ENCODE measurements at places on chromosomes 4 and X. TPM values are rescaled to one million over a fixed set of nuclear protein-coding genes. Genes with fewer than 3 reads are reported as not detected.

USP17L29 gene
- total RNA-seq = not detected

INTU gene
- 1.1 TPM for total RNA-seq

RS1 gene
- not detected for total RNA-seq

GBA3 gene
- not detected for total RNA-seq

MAP7D2 gene
- 0.91 TPM for total RNA-seq

PCSK1N gene
- 177 TPM for total RNA-seq

TMEM255A gene
- total RNA-seq = not detected

GRCh38 chrX:11672213-11672612, 6.5 kb upstream of the ARHGAP6 start:
- H3K36me3 ChIP-seq = no peaks in the 10 kb centered on the region
- H3K27ac ChIP-seq = no peak overlapping the region
- no peak overlapping the region for H3K4me3 ChIP-seq
- DNase-seq = no peak
- H3K4me1 ChIP-seq = no peaks in the 10 kb centered on the region

GRCh38 chrX:122241959-122242358, 942.1 kb upstream of the GRIA3 start:
- H3K27ac ChIP-seq = no peak overlapping the region
- no peak for DNase-seq
- H3K4me1 ChIP-seq = no peaks in the 10 kb centered on the region
- H3K27me3 ChIP-seq = no peaks in the 10 kb centered on the region
- H3K4me3 ChIP-seq = no peak overlapping the region

GRCh38 chr4:96524311-96524875, 684.5 kb downstream of the PDHA2 start:
- peak; percentile 4 for DNase-seq
- H3K4me3 ChIP-seq = no peak overlapping the region
- no peaks in the 10 kb centered on the region for H3K36me3 ChIP-seq
- no peaks in the 10 kb centered on the region for H3K27me3 ChIP-seq
- H3K4me1 ChIP-seq = no peaks in the 10 kb centered on the region

DNA sequence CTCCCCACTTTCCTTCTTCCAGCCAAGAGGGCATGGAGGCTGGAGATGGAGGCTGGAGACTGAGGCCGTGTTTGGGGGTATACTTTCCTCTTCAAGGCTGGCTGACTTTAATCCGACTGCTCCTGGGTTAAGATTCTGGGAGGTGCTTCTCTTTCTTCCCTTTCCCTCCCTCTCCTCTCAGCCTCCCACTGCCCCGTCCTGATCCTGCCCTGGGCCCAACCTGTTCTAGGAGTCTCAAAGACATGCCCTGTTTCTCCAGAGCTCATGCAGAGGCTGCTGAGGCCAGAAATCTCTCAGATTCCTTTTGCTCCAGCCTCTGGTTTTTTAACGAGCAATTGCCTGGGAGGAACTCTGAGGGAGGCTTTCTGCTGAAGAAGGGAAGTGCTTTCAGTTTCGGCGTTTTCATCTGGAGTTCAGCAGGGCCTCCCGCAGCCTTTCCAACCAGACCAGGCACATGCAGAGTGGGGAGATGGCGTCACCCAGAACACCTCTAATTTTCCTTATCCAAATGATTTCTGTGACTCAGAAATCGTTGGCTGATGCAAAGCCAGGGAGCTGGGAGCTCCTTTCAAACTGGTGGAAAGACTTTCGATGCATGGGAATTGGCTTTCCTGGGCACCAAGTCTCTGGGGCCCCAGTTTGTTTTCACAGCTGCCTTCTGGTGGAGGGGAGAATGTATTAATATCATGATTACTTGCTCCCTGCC, 34.5 kb upstream of the FAM9C start:
- H3K4me3 ChIP-seq = no peak overlapping the region
- H3K36me3 ChIP-seq = no peaks in the 10 kb centered on the region
- no peak for DNase-seq

- H3K4me3 ChIP-seq = no peak overlapping the region
- no peak for DNase-seq
- peaks cover 25% of the 10 kb centered on the region for H3K4me1 ChIP-seq
These were observed 49.5 kb upstream of the ENPP6 start for GRCh38 chr4:184267206-184267608.

DNA sequence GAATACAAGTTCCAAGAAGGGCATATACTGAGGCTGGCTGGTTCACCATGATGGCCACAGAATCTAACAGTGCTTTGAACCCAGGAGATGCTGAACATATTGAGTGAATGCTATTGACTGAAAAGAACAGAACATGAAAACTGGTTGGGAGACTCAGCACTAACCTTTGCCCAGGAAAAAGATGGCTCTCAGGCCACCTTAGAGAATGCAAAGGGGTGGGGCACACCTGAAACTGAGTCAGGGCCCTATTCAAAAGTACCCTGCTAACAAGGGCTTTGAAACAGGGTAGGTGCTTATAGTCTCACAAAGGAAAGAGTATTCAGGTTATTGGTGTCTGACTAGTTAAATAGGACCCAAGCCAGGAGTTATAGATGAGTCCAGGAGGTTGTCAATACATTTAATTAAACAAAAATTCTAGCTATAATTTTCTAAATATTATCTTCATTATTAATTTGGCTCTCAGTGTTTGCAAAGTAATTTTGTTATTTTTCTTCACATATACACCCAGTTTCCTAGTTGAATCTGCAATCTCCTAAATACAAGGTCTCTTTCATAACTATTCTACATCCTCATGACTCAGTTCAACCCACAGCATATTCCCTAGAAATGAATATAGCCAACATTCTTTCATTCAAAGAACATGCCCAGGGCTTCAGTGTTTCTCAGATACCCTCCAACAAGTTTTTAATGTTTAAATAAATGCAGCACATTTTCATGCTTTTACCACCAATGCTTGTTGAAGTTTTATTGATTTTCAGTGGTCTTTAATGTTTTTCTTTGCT, 144.2 kb upstream of the RAPGEF2 start:
- no peak for DNase-seq
- H3K4me3 ChIP-seq = no peak overlapping the region
- H3K4me1 ChIP-seq = no peaks in the 10 kb centered on the region
- no peaks in the 10 kb centered on the region for H3K27me3 ChIP-seq

- DNase-seq = peak; percentile 79
- no peaks in the 10 kb centered on the region for H3K27me3 ChIP-seq
- no peak overlapping the region for H3K4me3 ChIP-seq
- peaks cover 14% of the 10 kb centered on the region for H3K4me1 ChIP-seq
- H3K27ac ChIP-seq = no peak overlapping the region
These were observed 86.1 kb downstream of the USP46 start for GRCh38 chr4:52572936-52573485.

DNA sequence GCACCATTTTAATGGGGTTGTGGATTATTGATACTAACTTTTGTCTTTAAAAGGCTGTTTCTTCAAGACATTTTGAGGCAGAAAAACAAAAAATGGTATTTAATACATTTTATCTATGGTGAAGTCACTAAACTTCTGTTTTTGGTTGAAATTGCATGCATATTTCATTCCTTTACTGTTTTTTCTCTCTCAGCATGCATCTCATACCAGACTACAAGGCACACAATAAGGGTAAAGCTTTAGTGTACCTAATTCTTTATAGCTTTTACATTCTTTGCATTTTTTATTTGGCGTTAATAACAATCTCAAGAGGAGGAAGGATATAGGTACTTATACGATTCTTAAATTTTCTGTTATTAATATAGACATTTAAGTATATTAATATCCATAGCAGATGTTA, 151.0 kb upstream of the DKK2 start:
- no peaks in the 10 kb centered on the region for H3K4me1 ChIP-seq
- no peak overlapping the region for H3K4me3 ChIP-seq
- peaks cover 10% of the 10 kb centered on the region for H3K27me3 ChIP-seq
- H3K36me3 ChIP-seq = no peaks in the 10 kb centered on the region

GRCh38 chr4:8609406-8609805, 16.8 kb downstream of the CPZ start:
- H3K4me3 ChIP-seq = no peak overlapping the region
- H3K27me3 ChIP-seq = no peaks in the 10 kb centered on the region
- H3K36me3 ChIP-seq = no peaks in the 10 kb centered on the region
- no peak for DNase-seq

DNA sequence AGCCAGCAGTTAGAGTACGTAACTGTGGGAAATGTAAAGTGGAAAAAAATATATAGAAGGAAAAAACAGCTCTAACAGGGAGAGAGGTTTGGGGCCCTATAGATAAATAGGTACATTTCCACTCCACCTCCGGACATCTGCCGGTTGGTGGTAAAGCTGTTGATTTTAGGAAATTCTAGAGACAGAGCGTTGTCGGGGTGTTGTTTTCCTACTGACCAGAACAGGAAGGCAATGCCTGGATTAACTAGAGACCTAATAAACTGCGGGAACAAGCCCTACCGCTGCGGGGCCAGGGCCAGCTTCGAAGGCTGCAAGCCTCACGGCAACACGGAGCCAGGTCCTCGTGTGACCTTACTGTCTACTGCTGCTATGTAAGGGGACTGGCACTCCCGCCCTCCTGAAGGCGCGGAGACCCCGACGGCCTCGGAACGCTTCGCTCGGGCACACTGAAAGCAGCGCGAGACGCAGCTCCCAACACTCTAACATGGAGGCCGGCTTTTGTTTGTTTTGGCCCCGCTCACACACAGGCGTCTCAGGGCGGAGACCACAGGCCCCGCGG, 702 bp upstream of the CDKN2AIP start:
- H3K27ac ChIP-seq = peak overlapping the region; percentile 97
- peak overlapping the region; percentile 83 for H3K4me3 ChIP-seq
- H3K4me1 ChIP-seq = peaks cover 51% of the 10 kb centered on the region
- peaks cover 30% of the 10 kb centered on the region for H3K36me3 ChIP-seq
- H3K27me3 ChIP-seq = no peaks in the 10 kb centered on the region

- H3K27me3 ChIP-seq = no peaks in the 10 kb centered on the region
- no peak overlapping the region for H3K4me3 ChIP-seq
- H3K27ac ChIP-seq = no peak overlapping the region
- no peaks in the 10 kb centered on the region for H3K4me1 ChIP-seq
- H3K36me3 ChIP-seq = no peaks in the 10 kb centered on the region
- no peak for DNase-seq
These were observed 56.0 kb downstream of the BANK1 start for GRCh38 chr4:101846550-101846949.

GRCh38 chr4:102620697-102621497, 119.7 kb downstream of the NFKB1 start:
- H3K4me3 ChIP-seq = peak overlapping the region; percentile 60
- H3K36me3 ChIP-seq = peaks cover 5% of the 10 kb centered on the region
- DNase-seq = peak; percentile 78
- peaks cover 24% of the 10 kb centered on the region for H3K4me1 ChIP-seq
- peak overlapping the region; percentile 68 for H3K27ac ChIP-seq
- no peaks in the 10 kb centered on the region for H3K27me3 ChIP-seq

DNA sequence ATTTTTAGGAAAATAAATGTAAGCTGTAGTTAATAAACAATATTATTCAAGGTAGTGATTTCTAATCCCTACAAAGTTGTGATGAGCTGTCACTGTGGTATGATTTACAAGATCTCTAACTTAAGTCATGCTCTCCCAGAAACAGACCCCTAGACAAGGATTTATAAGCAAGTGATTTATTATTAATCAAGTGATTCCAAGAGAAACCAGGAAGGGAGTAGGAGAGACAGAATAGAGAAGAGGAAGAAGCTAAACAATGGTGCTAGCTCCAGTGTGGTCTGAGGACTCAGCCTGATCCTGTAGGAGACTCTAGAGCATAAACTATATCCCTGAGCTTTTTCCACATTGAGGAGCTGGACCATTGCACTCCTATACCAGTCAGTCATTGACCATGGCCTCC, 73.1 kb downstream of the SYTL5 start:
- H3K27ac ChIP-seq = no peak overlapping the region
- H3K27me3 ChIP-seq = no peaks in the 10 kb centered on the region
- no peak for DNase-seq
- H3K4me3 ChIP-seq = no peak overlapping the region
- peaks cover 21% of the 10 kb centered on the region for H3K4me1 ChIP-seq
- no peaks in the 10 kb centered on the region for H3K36me3 ChIP-seq

- peaks cover 26% of the 10 kb centered on the region for H3K4me1 ChIP-seq
- H3K4me3 ChIP-seq = peak overlapping the region; percentile 93
- H3K27me3 ChIP-seq = no peaks in the 10 kb centered on the region
- H3K36me3 ChIP-seq = peaks cover 27% of the 10 kb centered on the region
- H3K27ac ChIP-seq = peak overlapping the region; percentile 99
These were observed 1.1 kb downstream of the UBE2D3 start for GRCh38 chr4:102826105-102826889.

DNA sequence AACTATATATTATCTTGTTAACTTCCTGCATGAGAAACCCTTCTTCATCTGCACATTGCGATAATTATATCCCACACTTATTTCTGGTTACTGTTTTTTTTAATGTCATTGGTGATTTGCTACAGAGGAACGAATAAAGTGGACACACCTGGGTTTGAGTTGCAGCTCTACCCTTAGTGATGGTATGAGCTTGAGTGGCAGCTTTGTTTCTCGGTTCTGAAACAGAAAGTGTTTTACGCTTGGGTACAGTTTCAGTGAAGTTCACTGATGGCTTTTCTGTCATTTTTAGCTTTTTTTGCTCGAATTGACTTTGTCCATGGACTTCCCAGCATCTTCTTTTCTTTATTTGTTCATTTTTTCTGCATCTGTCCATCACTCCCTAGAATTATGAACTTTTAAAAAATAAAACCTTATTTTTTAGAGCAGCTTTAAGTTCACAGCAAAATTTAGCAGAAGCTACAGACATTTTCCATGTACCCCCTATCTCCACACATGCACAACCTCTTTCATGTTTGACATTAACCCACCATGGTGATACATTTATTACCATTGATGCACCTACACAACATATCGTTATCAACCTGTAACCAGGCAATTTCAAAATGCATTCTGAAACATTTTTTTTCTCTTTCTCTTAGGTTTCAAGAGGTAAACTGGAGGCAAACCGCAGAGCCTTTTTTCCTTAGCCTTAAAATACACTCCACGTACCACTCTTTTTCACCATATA, 1041.6 kb upstream of the PRKX start:
- H3K36me3 ChIP-seq = no peaks in the 10 kb centered on the region
- H3K27me3 ChIP-seq = no peaks in the 10 kb centered on the region
- no peak for DNase-seq

DNA sequence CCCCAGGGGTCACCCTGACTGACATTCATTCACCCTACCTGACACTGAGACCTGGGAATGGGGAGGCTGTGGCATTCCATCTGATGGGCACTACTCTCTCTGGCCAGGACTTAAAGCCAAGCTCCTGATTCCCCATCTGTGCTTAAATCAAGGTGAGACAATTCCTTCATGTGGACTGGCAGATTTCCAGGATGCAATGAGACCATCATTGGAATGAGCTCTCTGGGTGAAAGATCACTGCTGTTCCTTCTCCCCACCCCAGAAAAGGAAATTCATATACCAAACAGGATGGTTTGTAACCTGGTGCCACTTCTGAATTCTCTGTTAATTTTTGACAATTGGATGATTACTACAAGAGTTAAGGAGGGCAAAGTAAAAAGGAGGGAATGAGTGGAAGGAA, 354.8 kb downstream of the MID1IP1 start:
- H3K4me3 ChIP-seq = no peak overlapping the region
- DNase-seq = peak; percentile 30
- H3K4me1 ChIP-seq = peaks cover 4% of the 10 kb centered on the region
- H3K27ac ChIP-seq = no peak overlapping the region
- no peaks in the 10 kb centered on the region for H3K27me3 ChIP-seq

GRCh38 chrX:37997096-37997495, 9.3 kb upstream of the SYTL5 start:
- H3K27me3 ChIP-seq = no peaks in the 10 kb centered on the region
- H3K36me3 ChIP-seq = no peaks in the 10 kb centered on the region
- H3K4me3 ChIP-seq = no peak overlapping the region

GRCh38 chrX:1307626-1308340, 28.8 kb upstream of the IL3RA start:
- H3K36me3 ChIP-seq = no peaks in the 10 kb centered on the region
- no peaks in the 10 kb centered on the region for H3K27me3 ChIP-seq
- no peak overlapping the region for H3K27ac ChIP-seq
- H3K4me1 ChIP-seq = no peaks in the 10 kb centered on the region
